ENCODE measurements at places on chromosomes 5 and 9.

- DNase-seq, result no peak
Observed at GRCh38 chr5:39256477-39257235, 37.3 kb upstream of the FYB1 start.

DNA sequence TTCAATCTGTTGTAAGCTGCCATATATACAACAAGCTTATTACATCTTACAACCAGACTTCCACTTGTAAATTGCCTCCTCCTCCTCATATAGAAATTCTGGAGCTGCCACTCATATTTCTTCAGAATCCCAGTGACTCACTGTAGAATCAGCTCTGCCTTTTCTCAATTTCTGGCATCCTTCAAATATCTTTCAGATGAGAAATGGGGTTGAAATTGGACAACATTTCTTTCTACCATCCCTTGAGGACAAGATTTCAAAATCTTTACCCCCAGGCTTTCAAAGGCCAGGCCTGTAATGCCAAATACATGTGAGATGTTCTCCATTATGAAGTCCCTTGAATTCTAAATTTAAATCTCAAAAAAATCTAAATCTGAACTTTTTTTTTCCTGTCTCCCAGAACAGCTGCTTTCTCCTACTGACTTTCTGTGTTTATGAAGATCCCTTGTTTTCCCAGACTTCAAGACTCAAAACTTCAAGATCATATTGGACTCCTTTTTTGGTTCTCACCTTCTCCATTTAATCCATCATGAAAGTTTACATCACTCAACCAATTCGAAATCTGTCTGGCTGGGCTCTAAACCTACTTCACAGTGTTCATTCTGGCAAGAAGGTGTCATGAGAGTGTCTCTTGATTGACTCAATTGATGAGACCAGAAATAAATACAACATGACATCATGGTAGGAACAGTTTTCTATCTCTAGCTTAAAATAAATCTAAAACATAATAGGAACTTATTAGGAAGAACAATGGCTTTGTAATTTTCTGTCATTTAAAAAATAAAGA is 109.8 kb downstream of the HMHB1 start:
- no peak for DNase-seq

DNA sequence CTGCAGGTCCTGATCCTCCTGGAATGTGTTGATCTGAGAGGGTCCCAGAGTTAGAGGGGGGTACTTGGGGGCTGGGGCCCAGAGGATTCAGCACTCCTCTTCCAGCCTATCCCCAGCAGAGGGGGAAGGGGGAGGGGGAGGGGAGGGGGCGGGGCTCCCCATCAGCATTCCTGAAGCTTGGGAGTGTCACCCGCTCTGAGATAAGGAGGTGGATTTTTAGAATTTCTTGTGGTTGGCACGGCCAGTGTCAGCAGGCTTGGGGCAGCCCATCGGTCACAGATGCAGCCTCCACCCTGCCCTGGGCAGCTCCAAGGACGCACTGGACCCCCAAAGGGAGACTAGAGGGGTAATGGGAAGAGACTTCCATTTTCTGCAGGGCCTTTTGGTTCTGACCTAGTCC is 5.3 kb downstream of the FGF18 start:
- DNase-seq, result no peak

- no peak for DNase-seq
Observed at GRCh38 chr5:128535251-128535650, 2.8 kb downstream of the FBN2 start.

DNA sequence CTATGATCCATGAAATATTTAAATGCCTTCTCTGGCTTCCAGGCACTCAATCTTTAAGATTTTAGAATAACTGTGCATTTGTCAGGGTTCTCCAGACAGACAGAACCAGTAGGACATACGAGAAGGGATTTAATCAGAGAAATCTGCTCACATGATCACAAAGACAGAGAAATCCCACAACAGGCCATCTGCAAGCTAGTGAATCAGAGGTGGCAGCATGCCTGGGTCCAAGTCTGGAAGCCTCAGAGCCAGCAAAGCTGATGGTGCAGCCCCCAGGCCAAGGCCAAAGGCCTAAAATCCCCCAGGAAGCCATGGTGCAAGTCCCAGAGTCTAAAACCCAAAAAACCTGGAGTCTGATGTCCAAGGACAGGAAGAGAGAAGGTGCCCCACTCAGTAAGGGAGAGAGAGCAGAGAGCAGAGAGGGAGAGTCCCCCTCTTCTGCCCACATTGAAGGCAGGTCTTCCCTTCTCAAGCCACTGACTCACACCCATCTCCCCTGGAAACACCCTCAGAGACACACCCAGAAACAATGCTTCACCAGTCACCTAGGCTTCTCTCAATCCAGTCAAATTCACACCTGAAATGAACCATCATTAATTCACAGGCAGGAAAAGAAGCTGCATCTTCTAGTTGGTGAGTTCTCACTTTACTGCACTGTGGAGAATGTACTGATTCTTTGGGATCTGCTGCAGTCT is 48.7 kb downstream of the CAMSAP1 start:
- DNase-seq, result no peak

DNA sequence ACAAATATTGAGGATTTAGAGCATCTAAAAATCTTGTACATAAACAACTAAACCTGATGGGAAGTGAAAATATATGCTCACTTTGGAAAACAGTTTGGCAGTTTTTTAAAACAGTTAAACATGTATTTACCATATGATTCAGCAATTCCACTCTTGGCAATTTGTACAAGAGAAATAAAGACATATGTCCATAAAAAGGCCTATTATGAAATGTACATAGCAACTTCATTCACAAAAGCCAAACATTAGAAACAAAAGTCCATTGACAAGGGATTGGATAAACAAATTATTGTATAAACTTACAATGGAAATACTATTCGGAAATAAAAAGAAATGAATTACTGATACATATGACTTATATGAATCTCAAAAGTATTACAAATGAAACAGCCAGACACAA is 196.2 kb upstream of the SLC24A2 start:
- DNase-seq, result no peak

DNA sequence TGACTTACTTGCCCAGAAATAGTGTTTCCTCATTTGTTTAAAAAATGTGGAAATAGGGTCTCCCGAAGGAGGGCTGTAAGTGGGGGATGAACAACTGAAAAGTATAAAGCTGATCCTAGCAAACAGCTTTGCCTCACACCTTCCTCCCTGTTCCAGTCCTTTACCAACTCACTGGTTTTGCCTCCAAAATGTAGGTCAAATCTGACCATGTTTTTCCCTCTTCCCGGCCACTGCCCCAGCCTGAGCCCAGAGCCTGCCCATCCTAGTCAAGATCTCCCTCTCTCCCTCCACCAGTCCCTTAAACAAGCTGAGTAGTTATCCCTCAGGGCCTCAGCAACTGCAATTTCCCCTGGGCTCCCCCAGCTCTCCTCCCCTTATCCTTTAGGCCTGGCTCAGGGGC is 82.4 kb upstream of the FBXW11 start:
- no peak for DNase-seq

DNA sequence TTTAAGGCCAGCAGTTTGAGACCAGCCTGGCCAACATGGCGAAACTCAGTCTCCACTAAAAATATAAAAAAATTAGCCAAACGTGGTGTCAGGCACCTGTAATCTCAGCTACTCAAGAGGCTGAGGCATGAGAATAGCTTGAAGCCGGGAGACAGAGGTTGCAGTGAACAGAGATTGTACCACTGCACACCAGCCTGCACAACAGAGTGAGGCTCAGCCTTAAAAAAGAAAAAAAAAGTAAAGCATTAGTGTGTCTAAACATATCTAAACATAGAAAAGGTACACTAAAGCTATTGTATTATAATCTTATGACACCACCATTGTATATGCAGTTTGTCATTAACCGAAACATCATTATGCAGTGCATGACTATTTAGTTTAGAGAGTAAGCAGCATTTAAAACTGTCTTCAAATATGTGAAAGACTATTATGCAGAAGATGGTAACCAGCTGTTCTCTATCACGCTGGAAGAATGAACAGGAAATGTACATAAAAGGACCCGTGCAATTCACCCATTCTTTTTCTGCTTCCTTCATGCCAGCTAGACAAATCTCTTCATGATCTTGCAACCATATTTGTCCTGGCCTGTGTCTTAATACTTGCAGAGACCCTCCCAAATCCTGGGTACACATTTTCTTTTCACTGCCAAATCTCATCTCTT is 58.6 kb downstream of the ITGA1 start:
- no peak for DNase-seq

DNA sequence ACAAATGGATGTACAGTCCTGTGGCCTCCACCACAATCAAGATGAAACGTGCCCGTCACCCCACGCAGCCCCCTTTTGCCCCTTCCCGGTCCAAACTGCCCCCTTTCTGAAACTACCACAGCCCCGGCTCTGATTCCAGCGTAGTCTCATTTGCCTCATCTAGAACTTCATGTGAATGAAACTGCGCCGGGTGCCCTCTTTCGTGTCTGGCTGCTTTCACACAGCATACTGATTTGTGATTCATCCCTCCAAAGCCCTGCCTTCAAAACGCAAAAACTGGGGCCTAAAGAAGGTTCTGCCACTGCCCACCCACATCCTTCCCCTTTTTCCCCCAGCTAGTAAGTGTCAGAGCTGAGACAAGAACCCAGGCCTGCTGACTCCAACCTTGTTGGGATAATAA is 31.5 kb upstream of the NCS1 start:
- no peak for DNase-seq

- DNase-seq, result no peak
Observed at GRCh38 chr5:14487897-14488570, 93.6 kb upstream of the OTULINL start.
